Putamen (tissue), 1 donor: ENCODE measurements at places on chromosomes 2 and 18.

DNA sequence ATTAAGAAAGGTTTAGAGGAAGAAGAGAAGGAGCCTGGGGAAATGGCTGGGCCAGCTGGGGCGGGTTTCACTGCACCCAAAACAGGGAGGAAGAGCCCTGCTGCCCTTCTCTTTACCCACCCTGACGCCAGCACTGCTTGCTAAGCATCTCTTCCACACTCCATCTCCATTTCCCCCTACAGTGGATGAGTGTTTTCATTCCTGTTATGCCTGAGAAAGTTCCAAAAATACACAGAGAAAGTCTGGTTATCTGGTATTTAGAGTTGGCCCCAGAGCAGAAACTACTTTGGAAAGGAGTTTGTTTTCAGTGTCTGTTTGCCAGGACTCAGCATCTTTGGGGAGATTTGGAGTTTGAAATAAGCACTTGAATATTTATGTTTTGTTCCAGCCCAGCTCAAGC lies 451.0 kb downstream of the SLC4A3 start:
- DNase-seq: no peak

- DNase-seq: peak; percentile 20
Measured at GRCh38 chr2:10162586-10163497, 40.3 kb downstream of the RRM2 start.

- DNase-seq: no peak
Measured at GRCh38 chr2:39867268-39867667, 88.2 kb upstream of the THUMPD2 start.

DNA sequence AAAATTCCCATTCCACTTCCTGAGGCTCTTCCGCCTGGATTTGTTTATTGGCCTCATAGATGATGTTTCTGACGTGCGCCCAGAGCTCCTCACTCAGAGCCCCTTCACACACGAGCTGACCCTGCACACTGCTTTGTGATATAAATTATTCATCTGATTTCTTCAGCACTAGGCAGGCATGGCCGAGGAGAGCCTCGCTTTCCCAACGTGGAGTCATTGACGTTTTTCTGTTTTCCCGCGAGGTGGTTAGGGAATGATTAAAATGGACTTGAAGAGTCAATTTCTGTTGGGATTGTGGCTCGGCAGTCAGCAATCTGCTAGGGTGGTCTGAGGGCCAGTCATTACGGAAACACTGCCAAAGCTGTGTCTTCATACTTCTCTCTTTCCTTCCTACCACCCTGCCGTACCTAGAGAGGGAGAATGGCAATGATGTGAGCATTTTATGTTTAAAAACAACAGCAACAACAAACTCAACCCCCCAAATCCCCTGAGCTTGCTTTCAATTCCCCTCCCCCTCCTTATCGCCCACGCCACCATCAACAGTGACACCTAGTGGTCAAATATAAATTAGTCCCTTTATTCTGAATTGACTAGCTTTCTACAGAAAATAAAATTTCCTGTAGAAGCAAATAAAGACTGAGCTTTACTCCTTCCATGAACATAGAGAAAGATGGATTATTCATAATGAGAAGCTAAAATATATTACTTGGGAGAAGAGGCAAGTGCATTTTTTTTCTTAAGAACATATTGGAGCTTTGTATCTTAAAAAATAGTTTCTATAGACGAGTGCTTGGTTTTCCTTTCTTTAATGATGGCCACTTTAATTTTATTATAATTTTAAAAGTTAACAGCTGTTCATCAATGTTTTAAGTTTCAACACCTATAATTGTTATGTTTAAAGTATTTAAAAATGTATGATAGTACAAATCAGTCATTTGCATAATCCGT lies 285.1 kb downstream of the MTX2 start:
- peak; percentile 38 for DNase-seq

- DNase-seq: peak; percentile 92
Measured at GRCh38 chr2:206442833-206443734, at the start of gene ADAM23. TSS of gene ADAM23 (plus strand) at chr2:206443532. CDS start at chr2:206443867, 335 bp downstream.

DNA sequence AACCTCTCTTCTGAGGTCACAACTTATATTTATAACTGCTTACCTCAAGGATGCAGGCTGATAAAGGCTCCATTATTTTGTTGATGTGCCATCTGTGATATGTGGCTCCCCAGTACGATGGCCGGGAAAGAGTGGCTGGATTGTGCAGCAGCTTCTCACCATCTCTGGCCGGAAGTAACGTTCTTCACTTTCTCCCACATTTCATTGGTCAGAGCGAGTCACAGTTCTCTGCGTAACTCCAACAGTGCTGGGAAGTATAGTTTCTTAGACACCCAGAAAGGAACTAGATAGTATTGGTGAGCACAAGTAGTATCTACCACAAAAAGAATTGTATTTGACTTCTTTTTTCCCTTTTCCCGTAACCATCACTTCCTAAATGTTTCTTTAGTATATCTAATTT lies 28.7 kb downstream of the ZSWIM2 start:
- no peak for DNase-seq

DNA sequence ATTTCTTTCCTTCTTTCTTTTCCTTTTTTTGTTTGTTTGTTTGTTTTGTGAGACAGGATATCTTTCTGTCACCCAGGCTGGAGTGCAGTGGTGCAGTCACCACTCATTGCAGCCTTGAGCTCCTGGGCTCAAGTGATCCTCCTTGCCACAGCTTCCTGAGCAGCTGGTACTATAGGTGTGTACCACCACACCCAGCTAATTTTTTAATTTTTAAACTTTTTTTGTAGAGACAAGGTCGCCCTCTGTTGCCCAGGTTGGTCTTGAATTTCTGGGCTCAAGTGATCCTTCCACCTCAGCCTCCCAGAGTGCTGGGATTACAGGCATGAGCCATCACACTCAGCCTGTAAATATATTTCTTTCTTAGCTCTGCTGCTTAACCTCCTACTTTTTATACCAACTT lies 83.4 kb upstream of the CYP20A1 start:
- DNase-seq: no peak

DNA sequence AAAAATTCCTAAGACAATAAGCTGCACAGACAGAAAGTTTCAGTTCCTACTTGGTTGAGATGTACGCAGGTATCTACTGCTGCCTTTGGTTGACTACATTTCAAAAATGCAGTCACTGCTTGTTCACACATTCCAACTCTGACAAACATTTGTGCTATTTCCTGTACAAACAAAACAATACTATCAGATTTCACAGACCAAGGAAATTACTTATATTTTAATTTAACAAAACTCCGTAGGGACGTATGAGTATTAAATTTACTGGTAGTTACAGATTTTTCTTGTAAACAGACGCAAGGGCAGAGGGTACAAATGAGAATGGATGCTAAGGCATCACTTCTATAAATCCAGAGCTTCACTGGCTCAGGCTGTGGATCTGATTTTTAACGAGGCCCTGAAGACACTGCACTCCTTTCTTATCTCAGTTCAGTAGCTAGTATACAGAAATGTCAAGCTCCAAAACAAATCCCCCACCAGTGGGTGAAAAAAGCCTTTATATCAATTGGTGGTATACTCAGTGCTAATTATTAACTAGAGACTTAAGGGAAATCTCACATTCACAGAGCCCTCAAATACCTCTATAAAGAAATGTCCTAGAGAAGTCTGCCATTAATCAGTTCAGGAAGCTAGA lies 31.7 kb upstream of the TTC32 start:
- no peak for DNase-seq

GRCh38 chr2:58228299-58228698 lies 12.8 kb downstream of the FANCL start:
- DNase-seq: no peak

- no peak for DNase-seq
Measured at GRCh38 chr18:28712172-28712571, 535.2 kb upstream of the CDH2 start.

- no peak for DNase-seq
Measured at GRCh38 chr2:168626647-168627046, 170.6 kb downstream of the CERS6 start.

DNA sequence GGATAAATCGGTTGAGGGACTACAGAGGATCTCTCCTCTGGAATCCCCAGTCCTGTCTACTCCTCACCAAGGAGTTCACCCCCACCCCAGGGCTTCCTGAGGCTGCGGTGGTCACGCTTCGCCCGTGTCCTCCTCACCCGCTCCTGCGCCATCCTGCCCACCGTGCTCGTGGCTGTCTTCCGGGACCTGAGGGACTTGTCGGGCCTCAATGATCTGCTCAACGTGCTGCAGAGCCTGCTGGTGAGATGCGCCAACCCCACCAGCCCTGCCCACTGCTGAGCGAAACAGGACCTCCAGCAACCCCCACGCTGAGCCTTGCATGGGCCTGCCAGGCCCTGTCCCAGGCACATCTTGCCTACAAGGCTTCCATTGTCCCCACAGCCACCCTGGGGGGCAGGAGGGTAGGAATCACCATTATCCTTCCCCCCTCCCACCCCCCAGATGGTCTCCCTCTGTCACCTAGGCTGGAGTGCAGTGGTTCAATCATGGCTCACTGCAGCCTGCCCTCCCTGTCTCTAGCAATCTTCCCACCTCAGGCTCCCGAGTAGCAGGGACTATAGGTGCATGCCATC lies 6.7 kb upstream of the CTDSP1 start:
- no peak for DNase-seq

- no peak for DNase-seq
Measured at GRCh38 chr18:75204269-75204731, 4.6 kb downstream of the PTGR3 start.

- DNase-seq: no peak
Measured at GRCh38 chr2:60806988-60807681, 51.1 kb downstream of the PAPOLG start.

DNA sequence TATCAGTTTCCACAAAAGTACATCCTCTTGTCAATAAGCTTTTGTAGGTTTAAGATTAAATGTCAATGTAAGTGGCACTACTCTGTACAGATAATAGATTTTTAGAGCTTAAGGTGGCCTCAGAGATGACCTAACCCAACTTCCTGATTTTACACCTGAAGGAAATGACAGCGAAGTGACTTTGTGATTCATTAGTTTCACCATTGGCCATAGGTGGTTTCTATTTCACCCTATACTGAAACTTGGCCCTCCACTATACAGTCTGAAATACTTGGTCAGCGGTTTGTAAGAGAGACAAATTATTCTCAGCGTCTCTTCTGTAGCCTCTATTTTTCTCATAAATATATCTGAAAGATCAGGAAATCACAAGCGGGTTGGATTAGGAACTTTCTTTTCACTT lies 330.4 kb upstream of the FAM98A start:
- no peak for DNase-seq

DNA sequence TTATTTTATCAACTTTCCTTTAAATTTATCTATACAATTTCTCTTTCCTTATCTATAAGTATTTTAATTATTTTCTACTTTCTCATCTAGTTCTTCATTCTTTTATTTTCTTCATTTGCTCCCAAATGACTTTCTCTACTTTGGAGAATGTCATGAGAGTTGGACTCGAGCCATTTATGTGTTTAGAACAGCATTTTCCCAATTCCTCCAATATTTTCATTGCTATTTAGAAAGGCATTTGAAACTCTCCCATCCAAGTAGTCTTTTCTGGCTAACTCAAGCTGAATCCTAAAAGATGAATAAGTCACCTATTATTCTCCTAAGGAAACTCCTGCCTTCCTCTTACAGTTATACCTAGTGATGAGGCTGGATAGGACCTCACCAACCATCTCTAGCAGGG lies 15.8 kb upstream of the FEZ2 start:
- no peak for DNase-seq

DNA sequence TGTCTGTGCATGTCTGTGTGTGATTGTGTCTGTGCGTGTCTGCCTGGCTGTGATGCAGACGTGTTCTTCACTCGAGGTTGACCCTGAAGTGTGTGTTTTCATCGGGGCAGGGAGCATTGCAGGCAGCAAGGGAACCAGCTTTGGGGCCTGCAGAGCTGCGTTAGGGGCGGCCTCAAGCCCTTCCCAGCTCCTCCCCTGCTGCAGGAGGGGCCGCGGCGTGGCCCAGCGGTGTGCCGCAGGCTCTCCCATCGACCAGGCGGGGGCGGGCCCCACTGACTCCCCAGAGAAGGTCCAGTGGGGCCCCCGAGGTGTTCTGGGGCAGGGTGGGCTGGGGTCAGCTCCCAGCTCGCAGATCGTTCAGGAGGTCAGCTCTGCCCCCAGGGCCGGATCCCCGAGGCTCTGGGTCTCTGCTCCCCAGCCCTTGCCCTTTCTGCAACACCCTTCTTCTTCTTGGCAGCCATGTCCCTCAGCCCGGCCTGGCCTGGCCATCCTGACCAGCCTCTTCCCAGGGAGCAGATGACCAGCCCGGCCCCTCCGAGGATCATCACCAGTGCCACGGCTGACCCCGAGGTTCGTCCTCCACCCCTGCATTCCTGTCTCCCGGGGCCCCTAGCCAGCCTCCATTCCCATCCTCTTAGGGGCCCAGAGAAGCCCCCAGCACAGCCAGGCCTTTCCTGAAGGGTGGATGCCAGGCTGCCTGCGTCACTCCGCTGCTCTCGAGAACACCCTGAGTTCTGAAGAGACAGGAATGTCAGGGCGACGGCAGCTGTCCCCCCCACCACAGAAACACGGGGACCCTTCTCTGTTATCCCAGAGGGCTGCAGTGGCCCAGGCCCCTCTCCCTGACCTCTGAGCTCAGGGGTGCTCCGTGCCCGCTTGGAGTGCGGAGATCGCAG lies 11.1 kb upstream of the KLHL30 start:
- DNase-seq: no peak

DNA sequence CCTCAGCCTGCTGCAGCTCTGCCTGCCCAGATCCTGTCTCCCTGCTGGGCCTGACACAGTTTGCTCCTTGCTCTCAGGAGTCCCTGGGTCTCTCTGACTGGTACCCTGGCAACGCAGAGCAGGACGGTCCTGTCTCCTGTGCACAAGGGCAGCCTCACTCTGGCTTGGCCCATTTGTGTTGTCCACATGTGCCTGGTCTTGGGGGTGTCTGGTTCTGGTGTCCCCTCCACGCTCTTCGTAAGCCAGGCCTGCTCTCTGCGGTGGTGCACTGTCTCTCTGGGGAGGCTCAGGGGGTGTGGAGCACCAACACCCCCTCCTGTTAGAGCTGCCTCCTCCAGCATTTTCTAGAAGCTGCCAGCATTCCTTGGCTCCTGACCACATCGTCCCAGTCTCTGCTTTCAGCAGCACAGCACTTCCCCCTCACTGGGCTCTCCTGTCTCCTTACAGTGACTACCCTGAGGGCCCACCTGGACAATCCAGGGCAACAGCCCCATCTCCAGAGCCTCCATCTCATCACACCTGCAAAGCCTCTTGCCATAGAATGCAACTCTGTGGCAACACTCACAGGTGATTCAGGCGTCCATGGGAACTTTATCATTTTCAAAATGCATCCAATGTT lies 235.6 kb upstream of the HS6ST1 start:
- DNase-seq: no peak

GRCh38 chr2:195697681-195698220 lies 40.7 kb downstream of the SLC39A10 start:
- DNase-seq: no peak

GRCh38 chr2:172050479-172051125 lies 34.7 kb upstream of the DLX1 start:
- DNase-seq: no peak
